ENCODE measurements at places on chromosomes 6 and 20.
A peak's percentile ranks its signal among the peaks of the same experiment; 100 is the strongest.

GRCh38 chr20:51022803-51023616 lies at the start of gene KCNG1:
TSS of gene KCNG1 (minus strand) at chr20:51023107. CDS start at chr20:51010338, 12,769 bp downstream.
- no peak for DNase-seq

DNA sequence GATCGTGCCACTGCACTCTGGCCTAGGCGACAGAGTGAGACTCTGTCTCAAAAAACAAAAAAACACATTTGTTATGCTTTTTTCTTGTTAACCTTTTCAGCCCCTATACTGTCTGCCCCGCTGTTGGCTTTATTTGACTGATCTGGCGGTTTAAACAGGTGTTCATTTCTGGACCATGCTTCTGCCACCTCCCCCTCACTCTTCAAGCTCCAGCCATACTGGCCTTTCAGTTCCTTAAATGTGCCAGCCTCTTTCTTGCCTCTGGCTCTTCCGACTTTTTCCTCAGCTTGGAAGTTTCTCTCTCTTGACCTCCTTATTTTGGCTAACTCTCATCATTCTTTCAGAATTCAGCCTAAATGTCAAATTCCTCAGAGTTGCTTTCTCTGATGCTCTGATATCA lies 35.2 kb upstream of the TXLNB start:
- DNase-seq = no peak

GRCh38 chr6:157832250-157832967 lies 9.4 kb downstream of the SNX9 start:
- DNase-seq = no peak

- no peak for DNase-seq
Measured at GRCh38 chr6:133165235-133165634, 75.9 kb upstream of the EYA4 start.

GRCh38 chr20:8163543-8163942 lies 31.5 kb downstream of the PLCB1 start:
- no peak for DNase-seq

GRCh38 chr6:127716465-127716864 lies 139.5 kb downstream of the C6orf58 start:
- DNase-seq = no peak

- DNase-seq = no peak
Measured at GRCh38 chr20:9597547-9597946, 83.2 kb downstream of the LAMP5 start.

DNA sequence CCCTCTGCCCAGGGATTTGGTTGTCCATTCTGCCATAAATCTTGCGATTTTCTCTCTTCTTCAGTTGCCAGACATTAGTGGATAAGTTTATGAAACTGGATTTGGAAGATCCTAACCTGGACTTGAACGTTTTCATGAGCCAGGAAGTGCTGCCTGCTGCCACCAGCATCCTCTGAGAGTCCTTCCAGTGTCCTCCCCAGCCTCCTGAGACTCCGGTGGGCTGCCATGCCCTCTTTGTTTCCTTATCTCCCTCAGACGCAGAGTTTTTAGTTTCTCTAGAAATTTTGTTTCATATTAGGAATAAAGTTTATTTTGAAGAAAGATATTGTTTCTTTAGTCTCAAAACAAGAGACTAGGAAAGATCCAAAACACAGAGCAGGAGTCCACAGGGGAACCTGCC lies at the start of gene SAPCD1:
SAPCD1 (plus strand) TSS at position 301 of the 400 bp plus-strand sequence. CDS start 399 bp downstream, outside the sequence.
- no peak for DNase-seq

- no peak for DNase-seq
Measured at GRCh38 chr6:80586242-80586641, 479.8 kb downstream of the BCKDHB start.

GRCh38 chr20:10984294-10984693 lies 310.5 kb upstream of the JAG1 start:
- no peak for DNase-seq

DNA sequence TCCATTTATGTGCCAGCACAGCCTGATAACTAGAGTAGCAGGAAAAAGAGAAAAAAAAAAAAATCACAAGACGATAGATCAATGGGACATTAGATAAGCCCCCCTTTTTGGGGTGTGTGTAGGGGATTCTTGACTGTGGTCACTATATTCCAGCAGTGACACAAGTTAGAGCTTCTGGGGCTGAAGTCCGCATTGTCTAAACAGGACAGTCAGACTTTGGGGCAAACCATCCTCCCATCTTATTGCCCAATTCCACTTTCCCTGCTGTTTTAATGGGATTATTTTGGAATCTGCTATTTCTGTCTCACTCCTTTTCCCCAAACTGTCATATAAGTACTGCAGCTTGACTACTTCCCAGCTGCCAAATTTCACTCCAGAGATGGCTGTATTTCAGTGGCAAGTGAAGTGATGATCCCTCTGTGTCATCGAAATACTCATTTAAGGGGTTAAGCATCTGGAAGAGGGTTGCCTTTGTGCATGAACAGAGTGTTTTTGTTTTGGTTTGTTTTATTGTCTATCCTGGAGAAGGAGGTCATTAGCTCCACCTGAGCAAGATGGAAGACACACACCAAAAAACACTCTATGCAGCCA lies 182.5 kb downstream of the ATXN1 start:
- DNase-seq = no peak

- no peak for DNase-seq
Measured at GRCh38 chr20:57130160-57130772, 136.2 kb downstream of the BMP7 start.

- DNase-seq = no peak
Measured at GRCh38 chr6:7107578-7108195, at the start of gene RREB1. TSS of gene RREB1 (plus strand) at chr6:7107961. CDS start at chr6:7181912, 73,951 bp downstream.

DNA sequence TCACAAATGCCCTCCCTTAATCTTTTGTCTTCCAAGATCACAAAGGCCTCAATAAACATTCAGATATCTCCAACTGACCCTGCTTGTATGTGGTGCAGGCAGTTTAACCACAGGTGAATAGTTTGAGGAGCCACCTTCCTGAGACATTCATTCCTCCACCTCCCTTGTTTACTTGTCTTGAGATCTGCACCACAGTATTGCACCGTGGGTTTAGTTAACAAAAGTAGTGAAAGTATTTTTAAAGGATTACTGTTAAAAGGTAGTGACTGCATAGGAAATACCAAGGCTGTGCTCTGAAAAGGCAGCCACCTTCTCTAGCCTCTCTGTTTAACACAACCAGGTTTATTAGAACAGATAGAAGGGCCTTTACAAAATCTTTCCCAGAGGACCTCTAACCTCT lies 46.5 kb downstream of the SESN1 start:
- no peak for DNase-seq

GRCh38 chr6:167933290-167933689 lies 64.2 kb upstream of the KIF25 start:
- DNase-seq = no peak

DNA sequence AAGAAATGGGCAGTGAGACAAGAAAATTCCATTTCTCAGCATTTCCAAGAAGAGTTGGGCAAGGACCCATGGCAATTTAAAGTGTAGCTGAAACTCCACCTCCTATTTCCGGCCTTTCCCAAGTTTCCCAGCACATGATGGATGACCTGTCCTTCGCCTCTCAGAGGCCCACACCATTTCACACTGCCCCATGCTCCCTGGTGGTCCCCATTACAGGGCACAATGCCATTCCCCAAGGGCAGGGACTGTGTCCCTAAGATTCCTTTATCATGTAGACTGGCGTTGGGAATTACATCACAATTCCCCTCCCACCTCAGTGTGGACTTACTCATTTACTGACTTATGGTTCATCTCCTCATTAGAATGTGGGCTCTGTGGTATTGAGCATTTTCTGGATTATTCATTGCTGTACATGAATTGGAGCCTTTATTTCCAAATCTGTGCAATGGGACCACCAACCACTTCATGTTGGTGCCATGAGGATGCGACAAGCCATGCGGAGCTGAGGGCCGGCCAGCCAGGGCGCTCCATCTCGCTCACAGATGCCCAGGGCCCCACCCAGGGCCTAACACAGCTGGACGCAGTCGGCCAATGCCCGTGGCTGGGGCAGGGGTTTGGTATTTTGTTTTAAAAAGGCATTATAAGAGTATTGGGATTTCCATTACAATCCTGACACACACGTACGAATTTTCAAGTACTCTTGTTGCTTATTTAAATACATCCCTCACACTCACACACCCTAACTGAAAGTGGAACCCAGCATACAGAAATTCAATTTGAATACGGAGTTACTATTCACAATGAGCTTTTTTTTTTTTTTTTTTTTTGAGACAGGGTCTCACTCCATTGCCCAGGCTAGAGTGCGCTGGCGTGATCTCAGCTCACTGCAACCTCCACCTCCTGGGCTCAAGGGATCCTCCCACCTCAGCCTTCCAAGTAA lies 5.4 kb downstream of the ACSS1 start:
- no peak for DNase-seq

- DNase-seq = no peak
Measured at GRCh38 chr20:61613917-61614705, 362.1 kb downstream of the CDH4 start.

DNA sequence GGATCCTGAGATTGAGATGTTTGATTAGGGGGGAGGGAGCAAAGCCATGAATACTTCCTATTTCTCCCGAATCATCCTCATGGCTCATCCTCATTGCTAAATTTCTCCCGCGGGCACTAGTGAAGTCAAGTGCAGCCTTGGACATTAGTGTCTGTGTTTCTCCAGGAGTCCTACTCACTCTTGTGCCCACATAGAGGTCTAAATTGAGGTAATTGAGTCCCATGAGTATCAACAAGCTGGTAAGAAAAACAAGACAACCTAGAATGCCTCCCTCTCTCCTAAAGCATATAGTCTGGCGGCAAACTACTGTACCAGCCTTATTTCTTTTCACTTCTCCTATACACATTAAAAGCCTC lies 420 bp downstream of the CENPQ start:
- DNase-seq = no peak

- DNase-seq = no peak
Measured at GRCh38 chr20:1163105-1163504, 21.7 kb downstream of the TMEM74B start.

GRCh38 chr6:105401247-105402089 lies 1.4 kb downstream of the PREP start:
- DNase-seq = no peak

GRCh38 chr6:39156801-39157200 lies 41.8 kb upstream of the SAYSD1 start:
- no peak for DNase-seq

DNA sequence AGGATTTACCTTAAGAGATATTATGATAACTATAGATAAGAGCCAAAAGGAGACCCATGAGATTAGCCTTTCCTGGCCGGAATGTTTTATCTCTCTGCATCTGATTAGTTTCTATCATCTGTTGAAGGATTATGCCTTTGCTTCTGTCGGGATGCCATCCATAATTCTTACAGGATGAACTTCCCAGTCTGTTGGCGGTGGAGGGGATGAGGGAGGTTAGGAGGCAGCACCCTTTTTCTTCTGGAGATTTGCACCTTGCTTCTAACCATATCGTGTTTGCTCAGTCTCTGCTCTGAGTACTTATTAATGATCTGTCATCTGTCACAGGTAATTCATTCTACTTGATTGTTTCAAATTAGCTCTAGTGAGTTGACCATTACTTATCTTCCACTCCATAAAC lies 292.1 kb downstream of the KHDC1L start:
- DNase-seq = no peak

GRCh38 chr6:3523271-3523670 lies 66.4 kb upstream of the SLC22A23 start:
- DNase-seq = no peak

DNA sequence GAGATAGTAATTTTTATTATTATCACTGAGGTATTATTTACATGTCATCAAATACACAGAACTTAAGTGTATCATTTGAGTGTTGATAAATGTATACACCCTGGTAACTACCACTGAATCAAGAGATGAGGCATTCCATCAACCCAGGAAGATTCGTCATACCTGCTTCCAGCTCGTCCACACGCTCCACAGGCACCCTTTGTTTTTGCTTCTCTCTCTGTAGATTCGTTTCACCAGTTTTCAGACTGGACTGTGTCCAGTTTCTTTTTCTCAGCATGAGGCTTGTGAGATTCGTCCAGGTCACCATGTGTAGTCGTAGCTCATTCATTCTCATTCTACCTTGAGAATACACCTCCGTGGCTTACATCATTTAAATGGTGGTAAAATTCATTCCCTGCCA lies 64.5 kb downstream of the BFSP1 start:
- DNase-seq = no peak

GRCh38 chr6:110703010-110703905 lies 112.0 kb downstream of the CDK19 start:
- no peak for DNase-seq

DNA sequence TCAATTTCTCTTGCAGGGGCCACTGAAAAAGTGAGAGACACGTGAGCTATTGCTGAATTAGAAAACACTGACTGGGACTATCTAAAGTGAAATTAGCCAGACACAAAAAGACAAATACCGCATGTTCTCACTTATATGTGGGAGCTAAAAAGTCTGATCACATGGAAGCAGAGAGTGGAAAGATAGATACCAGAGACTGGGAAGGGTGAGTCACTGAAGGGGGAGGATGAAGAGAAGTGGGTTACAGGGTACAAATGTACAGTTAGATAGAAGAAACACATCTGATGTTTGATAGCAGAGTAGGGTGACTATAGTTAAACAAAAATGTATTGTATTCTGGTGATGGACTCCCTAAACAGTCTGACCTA lies 13.4 kb downstream of the CST3 start:
- no peak for DNase-seq

- peak; percentile 2 for DNase-seq
Measured at GRCh38 chr20:46558511-46558959, 8.1 kb upstream of the OCSTAMP start.

DNA sequence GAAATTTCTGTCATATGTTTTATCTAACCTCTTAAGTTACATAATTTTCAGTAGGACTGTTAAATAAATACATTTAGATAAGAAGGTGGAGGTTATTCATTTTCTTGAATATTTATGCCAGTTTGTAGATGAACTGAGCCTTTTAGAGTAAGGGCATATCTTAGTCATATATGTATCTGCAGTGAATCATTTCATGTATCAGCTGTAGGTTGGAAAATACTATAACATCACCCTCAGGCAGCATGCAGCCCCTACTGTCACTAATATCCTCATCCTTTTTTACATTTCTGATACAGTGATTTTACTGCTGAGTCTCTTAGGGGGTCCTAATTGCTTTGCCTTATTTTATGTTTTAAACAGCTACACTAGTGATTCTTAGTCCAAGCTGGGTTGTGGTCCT lies 19.5 kb upstream of the SUMO4 start:
- no peak for DNase-seq

GRCh38 chr6:77463308-77463860 lies at the start of gene HTR1B:
TSS of gene HTR1B (minus strand) at chr6:77463491. CDS start at chr6:77463403, 88 bp downstream.
- no peak for DNase-seq

GRCh38 chr20:60057123-60057865 lies 99.1 kb downstream of the CDH26 start:
- DNase-seq = peak; percentile 73

- DNase-seq = no peak
Measured at GRCh38 chr6:88750936-88751335, 212.5 kb downstream of the RNGTT start.

- no peak for DNase-seq
Measured at GRCh38 chr6:5188646-5189045, 72.1 kb downstream of the LYRM4 start.

GRCh38 chr20:52242237-52243230 lies 51.0 kb upstream of the ZFP64 start:
- DNase-seq = no peak
